GM23338 (cell line): ENCODE measurements at places on chromosomes 12 and 14.

- no peak for DNase-seq
These were observed 19.7 kb downstream of the AGAP2 start for GRCh38 chr12:57718641-57719528.

DNA sequence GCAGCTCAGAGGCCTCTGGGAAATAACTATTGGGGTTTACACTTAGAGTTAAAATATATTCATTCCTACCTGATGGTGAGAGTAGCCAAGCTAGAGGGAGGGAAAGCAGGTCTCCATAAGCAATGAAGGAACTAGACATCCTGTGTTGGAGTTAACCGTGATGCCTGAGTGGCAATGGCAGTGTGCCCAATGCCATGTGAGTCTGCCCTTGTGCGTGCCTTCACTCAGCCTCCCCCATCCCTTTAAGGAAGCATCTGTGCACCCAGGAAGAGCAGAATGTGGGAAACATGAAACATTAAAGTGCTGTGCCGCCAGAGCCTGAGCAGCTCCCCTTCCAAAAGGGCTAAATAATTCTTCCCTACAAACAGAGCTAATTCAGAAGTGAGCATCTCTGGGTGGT is 76.3 kb downstream of the COX16 start:
- no peak for DNase-seq

DNA sequence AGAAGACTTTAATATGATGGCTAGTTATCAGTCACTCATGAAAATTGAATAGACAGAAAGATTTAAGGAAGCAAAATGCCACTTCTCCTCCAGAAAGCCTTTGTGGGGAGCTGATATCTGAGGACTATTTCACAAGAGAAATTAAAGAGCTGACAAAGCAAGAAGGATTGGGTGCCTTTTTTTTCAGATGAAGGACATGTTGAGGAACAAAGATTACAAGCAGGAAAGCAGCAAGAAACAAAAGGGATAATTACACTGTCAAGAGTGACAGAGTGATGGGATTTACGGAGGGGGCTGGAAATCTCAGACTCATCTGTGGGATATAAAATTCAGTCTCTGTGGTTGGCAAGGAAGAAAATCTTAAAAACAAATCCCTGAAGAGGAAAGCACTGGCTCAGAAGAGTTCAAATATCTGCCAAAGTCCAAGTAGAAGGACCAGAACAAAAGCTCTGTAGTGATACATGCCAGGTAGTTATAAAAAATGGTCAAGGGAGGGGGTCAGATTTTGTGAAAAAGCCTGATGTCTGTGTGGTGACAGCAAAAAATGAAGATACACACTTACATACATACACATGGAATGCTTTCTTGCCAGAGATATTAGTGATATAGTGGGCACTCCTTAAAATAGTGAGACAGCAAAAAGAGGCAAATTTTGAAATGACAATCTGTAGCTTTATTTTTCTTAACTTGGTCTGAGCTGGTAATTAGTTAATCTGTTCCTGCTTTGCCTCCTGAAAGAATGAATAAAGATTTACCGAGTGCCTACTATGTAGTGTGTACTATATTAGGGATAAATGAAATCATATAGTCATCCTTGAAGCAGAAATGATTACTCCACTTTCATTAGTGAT is 62.9 kb downstream of the EPS8 start:
- no peak for DNase-seq

- DNase-seq, result peak; percentile 77
These were observed 44.7 kb downstream of the MBIP start for GRCh38 chr14:36275741-36276140.

DNA sequence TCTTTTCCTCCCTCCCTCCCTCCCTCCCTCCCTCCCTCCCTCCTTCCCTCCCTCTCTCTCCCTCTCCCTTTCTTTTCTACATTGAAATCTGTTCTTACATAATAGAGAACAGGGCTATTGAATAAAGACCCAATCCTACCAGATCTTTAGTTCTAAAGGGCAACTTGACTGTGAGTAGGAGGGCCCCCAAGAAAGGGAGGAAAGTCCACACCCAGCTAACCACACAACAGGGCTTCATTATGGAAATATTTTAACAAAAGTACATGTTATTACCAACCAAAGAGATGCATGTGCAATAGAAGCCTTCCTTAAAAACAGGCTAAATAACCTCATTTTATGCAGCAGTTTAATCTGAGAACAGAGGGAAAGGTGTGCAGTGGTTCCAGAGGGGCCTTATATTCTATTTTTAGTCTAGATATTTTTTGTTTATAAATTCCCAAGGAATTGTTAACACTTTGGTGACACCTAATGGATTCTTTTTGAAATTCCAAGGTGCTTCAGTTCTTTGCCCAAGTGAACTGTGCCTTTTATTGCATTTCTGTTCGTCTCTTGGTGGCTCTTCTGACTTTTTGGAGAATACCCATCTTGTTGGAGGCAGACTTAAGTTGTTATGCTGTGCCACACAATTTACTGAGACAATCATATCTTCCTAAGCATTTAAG is 63.0 kb downstream of the GNS start:
- DNase-seq, result no peak

DNA sequence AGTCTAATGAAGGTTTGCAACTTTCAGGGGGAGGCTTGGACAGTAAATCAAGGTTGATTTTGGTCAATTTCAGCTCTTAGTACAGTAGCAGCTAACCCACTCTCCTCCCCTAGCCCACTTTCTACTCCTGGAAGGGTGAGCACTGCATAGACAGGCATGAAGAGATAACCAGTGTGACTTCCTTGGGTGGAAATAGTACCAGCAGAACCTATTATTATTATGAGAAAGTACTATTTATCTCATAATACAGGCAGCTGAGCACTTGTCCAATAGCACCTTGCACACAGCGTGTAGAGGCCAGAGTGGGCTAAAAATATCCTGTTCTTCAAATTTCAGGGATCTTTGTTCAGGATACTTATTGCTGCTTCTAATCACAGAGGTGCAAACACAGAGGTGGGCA is 96.2 kb upstream of the FKBP4 start:
- DNase-seq, result no peak

- DNase-seq, result no peak
These were observed 5.7 kb upstream of the VTI1B start for GRCh38 chr14:67680121-67680602.

- DNase-seq, result no peak
These were observed 81.3 kb downstream of the SCN8A start for GRCh38 chr12:51672334-51672733.

- DNase-seq, result no peak
These were observed 68.8 kb upstream of the AMN start for GRCh38 chr14:102853648-102854047.

GRCh38 chr12:40054555-40055227 is 51.2 kb downstream of the SLC2A13 start:
- DNase-seq, result no peak

GRCh38 chr14:104795781-104796686 is 486 bp upstream of the AKT1 start:
- peak; percentile 54 for DNase-seq
